ENCODE measurements at places on chromosomes 2 and 18.

- peak; percentile 60 for DNase-seq
Measured at GRCh38 chr2:152781175-152781574, 62.8 kb downstream of the ARL6IP6 start.

- DNase-seq: no peak
Measured at GRCh38 chr18:30814446-30814845, 228.1 kb downstream of the DSC3 start.

- DNase-seq: no peak
Measured at GRCh38 chr2:143629340-143629739, 500.1 kb downstream of the ARHGAP15 start.

DNA sequence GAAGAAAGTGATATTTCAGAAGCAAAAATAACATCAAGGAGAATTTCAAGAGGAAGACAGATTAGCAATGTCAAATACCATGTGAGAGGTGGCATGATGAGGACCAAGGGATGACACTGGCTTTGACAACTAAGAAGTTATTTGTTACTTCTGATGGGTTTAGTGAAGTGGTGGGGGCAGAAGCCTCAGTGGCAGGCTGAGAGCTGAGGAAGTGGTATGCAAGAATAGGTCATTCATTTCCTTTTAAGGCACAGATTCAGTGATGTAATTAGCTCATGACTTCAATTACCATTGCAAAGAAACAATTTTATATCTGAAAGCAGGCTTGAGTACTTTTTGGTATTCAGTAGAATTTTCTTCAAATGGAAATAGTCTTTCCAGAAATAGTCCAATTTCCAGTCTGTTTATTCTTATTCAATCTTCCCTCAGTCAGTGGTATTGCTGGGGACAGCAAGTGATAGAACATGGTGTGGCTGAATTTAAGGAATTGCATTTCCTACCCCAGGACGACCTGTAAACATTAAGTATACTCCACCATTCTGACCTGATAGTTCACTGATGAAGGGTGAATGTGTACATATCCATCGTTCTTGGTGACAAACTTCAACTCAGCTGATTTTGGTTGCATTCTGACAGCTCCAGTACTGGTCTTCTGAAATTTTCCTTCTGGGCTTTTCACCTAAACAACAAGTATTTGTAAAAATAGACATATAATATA is 28.2 kb downstream of the GEMIN6 start:
- DNase-seq: no peak

GRCh38 chr18:7923105-7923504 is 356.0 kb downstream of the PTPRM start:
- DNase-seq: no peak

- DNase-seq: no peak
Measured at GRCh38 chr18:7637269-7637668, 70.2 kb downstream of the PTPRM start.

Data from NCI-H1694 treated with DMSO at 0.1 percent for 48 hours (cell line).